ENCODE measurements at places on chromosomes 7 and 10. TPM values are rescaled to one million over a fixed set of nuclear protein-coding genes. Genes with fewer than 3 reads are reported as not detected.

The TAS2R5 gene
- total RNA-seq = 6.5 TPM

The DPY19L1 gene
- 72.8 TPM for total RNA-seq

The TMEM130 gene
- 9.5 TPM for total RNA-seq

The CUBN gene
- 6.1 TPM for total RNA-seq

The SUN3 gene
- not detected for total RNA-seq

DNA sequence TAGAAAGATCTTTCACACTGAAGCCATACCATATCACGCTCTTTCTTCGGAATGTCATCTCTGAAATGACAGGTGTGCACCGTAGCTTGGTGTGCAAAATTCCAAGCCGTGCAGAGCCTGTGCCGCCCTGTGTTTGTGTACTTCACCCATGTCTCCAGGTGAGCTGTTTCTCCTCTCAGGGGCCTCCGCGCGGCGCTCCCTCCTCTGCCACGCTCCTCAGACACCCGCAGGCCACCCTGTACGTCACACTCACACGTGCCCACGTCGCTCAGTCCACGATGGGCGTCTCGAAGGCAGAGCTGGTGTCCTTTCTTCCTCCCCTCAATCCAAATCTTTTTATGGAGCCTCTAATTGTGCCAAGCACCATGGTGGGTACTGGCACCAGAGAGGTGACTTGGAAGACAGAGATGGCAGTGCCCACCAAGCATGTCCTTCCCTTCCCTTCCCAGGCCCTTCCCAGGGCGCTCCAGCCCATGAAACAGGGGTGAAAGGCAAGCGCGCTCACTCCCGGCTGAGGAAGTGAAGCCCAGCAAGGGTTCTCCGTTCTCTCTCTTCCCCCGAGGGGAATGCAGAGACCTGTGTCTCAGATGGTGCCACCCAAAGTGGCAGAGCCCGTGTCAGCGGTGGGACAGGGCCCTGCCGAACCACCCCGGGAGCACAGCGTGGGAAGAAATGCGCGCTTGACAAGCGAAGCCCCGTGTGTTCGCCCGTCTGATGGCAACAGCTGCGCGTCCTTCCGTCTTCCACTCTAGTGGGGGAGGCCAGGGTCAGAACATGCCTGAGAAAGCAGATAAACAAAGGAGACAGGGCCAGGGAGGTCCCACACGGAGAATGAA, 292.5 kb upstream of the SHH start:
- no peak for DNase-seq

GRCh38 chr7:101542527-101543241, 86.4 kb downstream of the MYL10 start:
- no peak for DNase-seq

- peak; percentile 39 for DNase-seq
Measured at GRCh38 chr10:22251751-22252223, 34.0 kb upstream of the EBLN1 start.

DNA sequence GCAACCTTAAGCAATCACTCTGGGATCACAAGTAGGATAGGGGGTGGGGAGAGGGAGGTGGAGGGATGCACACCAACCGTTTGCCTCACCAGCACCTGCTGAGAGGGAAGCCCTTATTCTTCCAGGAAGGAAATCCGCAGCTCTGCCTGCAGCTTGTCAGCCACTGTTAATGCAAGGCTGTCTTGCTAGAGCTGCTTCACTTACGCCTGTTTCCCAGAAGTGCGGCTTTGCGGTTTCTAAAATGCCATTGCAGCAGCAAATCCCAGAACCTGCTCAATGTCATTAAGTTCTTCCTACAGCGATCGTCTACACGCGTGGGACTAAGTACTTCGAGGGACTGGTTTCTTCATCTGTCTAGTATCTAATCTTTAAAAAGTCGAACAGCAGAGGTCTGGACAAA, 191.1 kb downstream of the ZMYND11 start:
- no peak for DNase-seq

DNA sequence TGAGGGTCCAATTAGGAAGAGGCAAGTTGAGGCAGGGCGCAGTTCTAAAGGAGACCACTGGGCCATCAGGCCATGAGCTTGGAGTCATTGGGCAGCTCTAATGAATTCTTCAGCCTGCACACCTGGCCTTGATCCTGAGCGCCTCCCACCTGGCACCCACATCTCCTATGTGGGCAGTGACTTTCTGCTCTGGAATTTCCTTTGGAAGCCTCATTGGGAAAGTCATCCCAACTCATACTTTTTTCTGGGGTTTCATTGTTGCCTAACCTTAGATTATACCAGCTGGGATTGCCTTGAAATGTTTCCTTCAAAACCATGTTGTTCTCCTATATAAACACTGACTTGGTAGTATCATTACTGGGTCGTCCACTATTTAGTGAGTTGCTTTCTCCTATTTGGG, 54.1 kb downstream of the PLPP4 start:
- DNase-seq = no peak

DNA sequence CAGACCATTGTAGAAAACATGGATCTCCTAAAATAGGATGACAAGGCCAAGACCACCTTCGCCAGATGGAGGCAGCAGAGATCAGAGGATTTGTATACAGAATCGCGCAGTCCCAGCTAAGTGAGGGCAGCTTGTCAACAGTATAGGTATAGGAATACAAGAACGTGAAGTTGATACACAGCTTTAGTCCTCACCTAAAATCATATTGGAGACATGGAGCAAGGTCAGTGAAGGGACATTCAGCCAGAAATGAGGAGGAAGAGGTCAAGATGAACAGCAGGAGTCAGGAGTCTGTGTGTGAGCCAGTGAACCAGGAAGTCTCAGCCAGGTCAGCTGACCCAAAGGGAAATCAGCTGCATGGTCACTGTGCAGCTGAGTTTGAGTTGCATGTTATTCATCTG, 263.4 kb upstream of the PRKCQ start:
- no peak for DNase-seq

DNA sequence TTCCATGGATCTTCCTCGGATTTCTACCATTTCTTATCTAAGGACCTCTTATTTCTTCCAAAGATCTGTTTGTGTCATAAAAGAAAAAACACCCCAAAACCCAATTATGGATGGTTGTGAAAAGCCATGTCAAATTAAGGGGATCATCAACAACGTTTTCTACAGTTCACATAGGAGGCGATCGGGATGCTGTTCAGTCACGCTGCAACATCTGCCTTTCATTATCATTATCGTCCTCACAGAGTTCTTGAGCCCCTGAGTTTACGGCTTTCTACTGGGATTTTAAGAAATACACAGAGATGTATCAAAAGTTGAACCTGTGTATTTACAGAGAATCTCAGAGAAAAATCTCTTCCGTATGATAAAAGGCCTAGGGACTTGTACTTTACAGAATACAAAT, 101.4 kb downstream of the GRM8 start:
- no peak for DNase-seq

- no peak for DNase-seq
Measured at GRCh38 chr7:35658606-35659201, 36.2 kb downstream of the HERPUD2 start.

GRCh38 chr7:151821226-151821625, 55.7 kb downstream of the PRKAG2 start:
- no peak for DNase-seq

- no peak for DNase-seq
Measured at GRCh38 chr7:158955146-158955870, 99.0 kb downstream of the DYNC2I1 start.

DNA sequence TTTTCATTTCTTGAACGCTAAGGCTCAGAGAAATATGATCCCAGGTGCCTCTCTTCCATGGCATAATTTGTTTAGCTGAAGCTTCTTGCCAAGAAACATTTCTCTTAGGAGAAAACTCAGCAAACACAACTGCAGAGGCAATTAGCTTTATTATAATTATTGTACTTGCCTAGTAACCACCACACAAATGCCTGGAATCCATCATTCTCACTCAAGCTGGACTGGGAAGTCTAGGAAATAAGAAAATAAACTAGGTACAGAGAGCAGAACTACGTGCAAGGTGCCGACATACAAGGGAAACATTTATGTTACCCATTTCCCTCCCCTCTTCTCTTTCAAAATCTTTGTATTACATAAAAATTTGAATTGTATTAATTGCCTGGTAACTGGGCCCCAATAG, 15.1 kb downstream of the SLC35B4 start:
- no peak for DNase-seq

- no peak for DNase-seq
Measured at GRCh38 chr10:101536800-101537199, 51.3 kb downstream of the POLL start.

DNA sequence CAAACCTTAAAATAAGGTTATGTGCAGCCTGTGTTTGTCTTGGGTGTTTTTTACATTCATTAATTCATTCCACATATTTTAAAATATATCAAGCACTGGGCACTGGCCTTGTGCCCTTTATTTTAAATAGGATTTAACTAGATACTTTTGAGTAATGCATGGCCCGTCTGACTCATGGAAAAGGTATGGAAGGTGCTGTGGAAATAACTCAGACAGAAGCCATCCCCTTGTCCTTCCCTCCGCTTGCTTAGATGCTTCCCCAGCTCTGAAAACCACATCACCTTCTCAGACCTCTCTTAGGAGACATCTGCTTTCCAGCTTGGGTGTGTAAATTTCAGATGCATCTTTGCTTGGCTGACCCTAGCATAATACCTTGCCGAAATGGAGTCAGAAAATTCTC, 30.5 kb downstream of the SLC18A2 start:
- no peak for DNase-seq

GRCh38 chr10:533186-533585, 156.3 kb downstream of the DIP2C start:
- no peak for DNase-seq

DNA sequence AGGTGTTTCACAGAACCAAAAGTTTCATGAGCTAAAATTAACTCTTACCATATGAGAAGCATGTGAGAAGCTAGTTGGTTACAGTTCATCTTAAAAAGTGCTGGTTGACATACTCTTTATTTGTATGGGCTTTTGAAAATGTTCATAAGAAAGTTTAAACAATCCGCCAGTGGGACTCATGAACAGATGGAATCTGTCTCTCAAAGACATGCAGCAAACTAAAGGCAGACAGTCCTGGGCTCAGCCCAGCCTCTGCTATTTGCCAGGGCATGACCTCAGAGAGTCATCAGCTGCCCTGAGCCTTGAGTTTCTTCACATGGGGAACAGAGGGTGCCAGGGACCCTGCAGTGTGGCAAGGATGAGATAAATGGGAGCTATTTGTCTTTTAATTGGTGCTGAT, 3.2 kb downstream of the PYROXD2 start:
- no peak for DNase-seq

DNA sequence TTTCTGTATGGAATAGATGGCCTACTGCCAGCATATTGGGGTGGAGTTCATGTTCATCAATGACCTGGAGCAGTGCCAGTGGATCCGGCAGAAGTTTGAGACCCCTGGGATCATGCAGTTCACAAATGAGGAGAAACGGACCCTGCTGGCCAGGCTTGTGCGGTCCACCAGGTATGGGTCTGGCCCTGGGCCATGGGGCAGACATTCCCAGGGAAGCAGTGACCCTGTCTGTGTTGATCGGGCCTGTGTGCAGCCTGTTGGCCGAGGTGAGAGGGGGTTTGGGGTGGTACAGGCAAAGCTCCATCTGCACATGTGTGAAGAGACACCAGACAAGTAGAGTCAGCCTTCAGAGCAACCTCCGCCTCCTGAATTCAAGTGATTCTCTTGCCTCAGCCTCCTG, 67.3 kb downstream of the OGDH start:
- no peak for DNase-seq

Data from urinary bladder (tissue), 4 donors.